ENCODE measurements at places on chromosomes 7 and 10.

GRCh38 chr7:85038466-85038865 is 148.4 kb downstream of the SEMA3D start:
- DNase-seq = no peak

GRCh38 chr10:80462981-80463741 is 9.1 kb downstream of the TSPAN14 start:
- no peak for DNase-seq

DNA sequence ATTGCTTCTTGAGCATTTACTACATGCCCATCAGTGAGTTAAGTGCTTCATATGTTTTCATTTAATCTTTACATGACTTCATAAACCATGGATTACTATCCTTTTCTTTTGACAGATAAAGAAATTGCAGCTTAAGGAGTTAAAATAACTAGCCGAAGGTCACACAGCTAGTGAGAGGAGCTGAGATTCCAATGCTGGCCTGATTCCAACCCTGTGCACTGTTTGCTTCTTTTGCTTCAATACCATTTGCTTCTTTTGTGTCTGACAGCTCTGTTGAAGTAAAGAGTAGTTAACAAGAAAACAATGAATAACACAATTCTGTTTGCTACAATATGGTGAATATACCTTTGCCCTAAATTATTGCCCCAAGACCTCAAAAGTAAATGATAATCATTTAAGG is 132.4 kb downstream of the GRM3 start:
- no peak for DNase-seq

- DNase-seq = no peak
These were observed 52.7 kb downstream of the TASOR2 start for GRCh38 chr10:5737352-5737751.

DNA sequence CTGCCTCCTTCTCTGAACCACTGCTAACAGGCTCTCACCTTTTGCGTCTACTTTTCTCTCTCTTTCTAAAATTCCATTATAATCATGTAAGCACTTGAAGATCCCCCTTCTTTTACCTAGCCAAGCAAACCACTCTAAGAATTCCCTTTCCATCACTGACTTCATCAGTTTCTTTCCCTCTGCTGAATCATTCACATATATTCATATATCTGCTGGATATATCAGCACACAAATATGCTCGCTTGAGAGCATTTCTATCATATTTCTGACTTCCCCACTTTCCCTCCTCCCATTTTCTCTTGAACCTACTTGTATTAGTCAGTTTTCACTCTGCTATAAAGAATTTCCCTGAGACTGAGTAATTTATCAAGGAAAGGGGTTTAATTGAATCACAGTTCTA is 84.2 kb upstream of the LRRN3 start:
- DNase-seq = no peak

DNA sequence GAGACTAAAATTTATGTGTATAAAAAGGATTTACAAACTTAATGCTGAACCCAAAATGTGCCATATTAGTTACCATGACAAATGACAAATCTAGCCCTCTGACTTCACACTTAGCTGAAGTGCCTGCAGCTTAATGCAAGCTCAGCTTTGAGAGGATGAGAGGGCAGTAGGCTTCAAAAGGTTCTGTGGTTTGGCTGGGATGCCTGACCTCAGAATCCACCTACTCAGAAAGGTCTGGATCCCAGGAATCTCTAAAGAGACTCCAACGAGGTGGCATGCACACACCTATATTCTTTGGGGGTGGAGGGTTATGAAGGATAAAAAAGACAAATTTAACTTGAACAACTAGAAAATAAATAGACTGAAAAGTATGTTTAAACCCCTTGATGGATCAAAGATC is 213.4 kb downstream of the TAX1BP1 start:
- no peak for DNase-seq

- DNase-seq = no peak
These were observed 127.5 kb downstream of the PARD3 start for GRCh38 chr10:34687434-34688210.

DNA sequence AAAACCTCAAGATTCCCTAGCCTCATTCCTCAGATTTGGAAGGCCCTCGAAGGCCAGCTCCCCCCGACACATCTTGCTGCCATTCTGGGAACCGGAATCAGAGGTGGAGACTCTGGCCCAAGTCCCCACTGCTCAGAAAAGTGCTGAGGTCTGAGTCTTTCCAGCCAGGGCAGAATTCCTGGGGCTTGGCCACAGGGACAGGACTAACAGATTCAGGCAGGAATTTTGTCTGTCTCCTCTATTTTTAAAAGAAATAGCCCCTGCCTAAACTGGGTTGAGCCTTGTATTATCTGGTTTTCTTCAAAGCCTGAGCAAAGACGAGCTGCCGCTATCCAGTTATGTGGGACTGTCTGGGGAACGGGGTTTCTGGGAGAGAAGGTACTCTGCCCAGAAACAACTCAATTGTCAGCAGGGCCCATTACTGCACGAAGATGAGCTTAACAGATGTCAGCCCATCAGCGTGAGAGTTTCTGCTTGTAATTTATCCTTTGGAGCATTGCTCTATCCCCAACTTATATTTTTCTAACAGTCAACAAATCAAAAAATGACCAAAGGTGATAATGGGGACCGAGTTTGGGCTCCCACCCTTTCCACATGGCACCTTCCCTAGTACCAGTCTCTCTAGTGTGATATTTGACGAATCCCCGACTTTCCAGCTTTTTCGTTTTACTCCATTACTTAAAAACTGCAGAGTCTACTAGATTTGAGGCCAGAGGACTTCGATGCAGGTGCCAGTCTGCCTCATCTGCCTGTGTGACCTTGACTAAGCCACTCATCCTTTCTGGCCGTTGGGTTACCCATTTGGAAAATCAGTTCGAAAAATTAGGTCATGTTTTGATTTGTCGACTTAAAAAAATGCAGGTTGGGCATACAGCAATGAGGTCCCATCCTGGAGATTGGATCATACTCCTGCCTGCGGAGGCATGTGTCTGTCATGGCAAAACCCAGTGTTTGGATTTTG is 110.9 kb downstream of the WDR11 start:
- no peak for DNase-seq

GRCh38 chr10:60200012-60200681 is 189.5 kb downstream of the ANK3 start:
- no peak for DNase-seq

DNA sequence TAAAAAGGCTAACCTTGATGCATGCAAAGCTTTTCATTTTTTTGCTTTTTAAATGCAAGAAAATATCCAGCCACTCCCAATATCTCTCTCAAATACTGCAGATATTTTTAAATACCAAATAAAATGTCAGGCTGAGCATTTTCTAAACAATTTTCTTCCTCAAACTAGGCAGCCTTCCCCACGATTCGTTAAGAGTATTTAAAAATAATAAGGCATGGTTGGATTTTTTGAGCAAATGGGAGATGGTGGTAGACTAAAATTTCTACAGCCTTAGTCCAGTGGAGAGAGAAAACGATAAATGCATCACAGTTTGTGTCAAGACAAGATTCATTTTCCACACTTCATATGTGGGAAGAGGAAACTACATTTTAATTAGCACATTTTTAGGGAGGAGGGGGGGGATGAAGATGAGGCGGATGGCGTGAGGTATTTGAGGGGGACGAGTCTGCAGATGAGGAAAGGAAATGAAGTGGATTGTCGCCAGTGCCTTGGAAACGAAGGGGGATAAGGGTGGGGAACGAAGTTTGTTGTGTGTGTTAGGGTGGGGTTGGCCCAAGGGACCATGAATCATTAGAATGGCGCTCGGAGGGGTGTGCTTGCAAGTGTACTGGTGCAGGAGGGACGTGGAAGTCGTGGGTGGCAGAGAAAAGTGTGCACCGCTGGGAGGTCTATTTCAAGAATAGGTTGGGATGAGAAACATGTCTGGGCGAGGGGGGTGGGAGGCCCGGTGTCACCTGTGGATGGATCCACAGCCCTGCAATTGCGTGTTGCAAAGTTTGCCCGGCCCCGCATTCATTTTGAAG is 1.2 kb upstream of the ADD3 start:
- no peak for DNase-seq

GRCh38 chr7:154837622-154838021 is 165.3 kb downstream of the PAXIP1 start:
- no peak for DNase-seq

GRCh38 chr10:91756286-91756685 is 41.9 kb upstream of the TNKS2 start:
- no peak for DNase-seq

DNA sequence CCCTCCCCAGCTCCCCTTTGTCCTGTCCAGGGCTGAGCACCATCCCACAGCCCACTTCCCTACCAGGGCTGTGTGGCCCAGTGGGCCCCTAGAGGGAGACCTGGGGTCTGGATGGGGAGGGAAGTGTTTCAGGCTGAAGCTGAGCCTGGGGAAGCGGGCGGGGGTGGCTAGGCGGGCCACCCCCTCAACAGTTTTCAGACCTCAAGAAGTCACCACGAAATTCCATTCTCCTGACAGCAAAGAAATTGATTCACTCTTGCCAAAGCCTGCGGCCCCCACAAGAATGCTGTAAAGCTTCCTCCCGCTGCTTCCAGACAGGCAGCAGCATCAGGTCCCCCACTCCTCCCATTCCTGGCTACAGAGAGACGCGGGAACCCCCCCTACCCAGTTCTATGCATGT is 2.5 kb upstream of the LFNG start:
- DNase-seq = no peak

DNA sequence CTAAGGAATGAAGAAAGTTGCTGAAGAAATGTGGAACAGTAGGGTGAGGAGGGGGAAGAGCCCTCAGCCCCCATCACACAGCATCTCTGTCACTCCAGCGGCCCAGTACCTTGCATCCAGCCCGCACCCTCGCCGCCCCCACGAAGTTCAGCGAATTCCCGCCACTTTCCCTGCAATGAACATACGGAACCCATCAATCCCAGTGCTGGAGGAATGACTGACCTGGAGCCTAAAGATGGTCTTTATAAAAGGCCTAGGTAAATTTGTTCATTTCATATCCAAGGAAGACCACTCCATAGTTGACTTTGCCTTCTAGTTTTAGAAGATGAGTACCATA is 779 bp upstream of the KIF5B start:
- DNase-seq = no peak

- DNase-seq = no peak
These were observed at the start of gene FAM180A for GRCh38 chr7:135748770-135749169. TSS of gene FAM180A (minus strand) at chr7:135748813. CDS start at chr7:135748580, 233 bp downstream.

DNA sequence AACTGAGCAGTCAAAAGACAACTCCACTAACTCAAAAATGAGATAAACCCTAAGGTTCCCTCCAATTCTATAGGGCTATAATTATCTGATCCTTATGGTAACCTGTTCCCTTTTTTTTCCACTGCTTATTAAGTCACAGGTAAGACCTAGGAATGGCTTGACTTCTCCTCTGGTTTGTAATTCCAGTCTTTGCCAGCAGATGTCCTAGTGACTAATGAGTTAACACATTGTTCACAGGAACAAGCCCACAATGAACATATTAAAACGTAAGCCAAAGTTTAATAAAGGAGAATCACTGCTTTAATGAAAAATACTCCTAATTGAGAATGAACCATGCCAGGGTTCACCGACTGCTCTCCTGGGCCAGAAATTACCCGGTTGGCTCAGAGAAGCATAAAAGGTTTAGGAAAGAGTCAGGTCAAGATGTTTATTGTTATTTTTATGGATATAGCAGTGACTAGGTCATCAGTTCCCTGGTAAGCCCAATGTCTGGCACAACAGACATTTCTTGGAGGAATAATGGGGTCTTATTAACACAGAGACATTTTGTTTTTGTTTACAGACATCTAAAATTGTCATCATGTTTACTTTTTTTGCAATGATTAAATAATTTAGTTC is 120.1 kb downstream of the ELAPOR2 start:
- DNase-seq = no peak

DNA sequence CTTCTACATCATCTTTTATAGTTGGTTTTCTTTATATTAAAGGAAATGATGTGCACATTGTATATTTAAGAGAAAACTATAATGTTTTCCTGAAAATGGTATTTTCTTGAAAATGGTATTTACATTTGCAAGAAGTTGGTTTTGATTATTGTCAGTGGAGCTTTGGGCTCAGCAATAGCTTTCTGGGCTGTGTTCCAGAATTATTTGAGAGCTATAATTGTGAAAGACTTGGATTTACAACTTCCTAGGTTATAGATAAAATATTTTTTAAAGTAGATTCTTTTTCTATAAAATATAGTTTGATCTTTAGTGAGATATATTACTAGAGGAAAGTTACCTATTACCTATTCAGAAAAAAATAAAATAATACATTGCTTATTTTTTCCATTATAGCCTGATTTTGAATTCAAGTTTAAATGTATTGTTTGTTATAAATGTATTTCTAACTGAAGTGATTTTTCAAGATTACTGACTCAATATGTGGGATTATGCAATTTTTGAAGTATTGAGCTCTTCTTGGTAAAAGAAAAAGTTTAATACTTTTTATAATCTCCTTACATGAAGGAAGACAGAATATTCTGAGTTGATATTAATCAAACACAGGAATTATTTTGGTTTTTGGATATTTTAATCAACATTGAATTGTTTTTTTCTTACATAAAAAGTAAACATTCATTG is 20.2 kb downstream of the GNAI1 start:
- DNase-seq = no peak

- no peak for DNase-seq
These were observed 22.9 kb downstream of the PARP12 start for GRCh38 chr7:140039896-140040295.

GRCh38 chr7:120043250-120043649 is 229.7 kb upstream of the KCND2 start:
- no peak for DNase-seq

DNA sequence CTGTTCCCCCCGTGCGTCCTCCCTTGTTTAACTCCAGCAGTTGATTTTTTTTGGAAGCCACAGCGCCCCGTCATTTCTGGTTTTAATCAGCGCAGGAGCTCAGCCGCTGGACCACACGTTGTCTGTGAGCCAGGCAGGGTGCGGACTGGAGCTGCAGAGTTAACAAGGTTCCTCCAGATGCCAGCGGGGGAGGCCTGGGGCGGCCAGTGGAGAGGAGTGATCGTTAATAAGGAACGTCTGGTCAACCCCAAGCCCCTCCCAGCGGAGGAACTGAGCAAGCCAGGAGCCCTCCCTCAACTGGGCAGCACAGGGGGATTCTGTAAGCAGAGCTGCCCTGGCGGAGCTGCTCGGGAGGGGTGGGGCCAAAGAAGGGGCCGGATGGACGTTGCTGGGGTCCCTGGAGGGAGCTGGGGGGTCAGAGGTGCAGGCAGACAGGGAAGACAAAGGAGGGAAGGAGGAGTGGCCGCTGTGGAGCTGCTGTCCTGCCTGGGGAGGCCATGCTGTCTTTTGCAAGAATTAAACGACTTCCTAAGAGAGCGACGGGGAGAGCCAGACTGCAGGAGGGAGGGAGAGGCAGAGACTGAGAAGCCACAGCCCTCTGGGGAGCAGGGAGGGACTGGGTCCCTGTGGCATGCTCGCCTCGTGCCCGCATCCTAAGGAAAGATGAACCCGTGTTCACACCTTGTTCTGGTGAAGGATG is 537.1 kb upstream of the FOXK1 start:
- DNase-seq = no peak

GRCh38 chr7:134724606-134725005 is 54.8 kb upstream of the CALD1 start:
- no peak for DNase-seq

- DNase-seq = no peak
These were observed 99.6 kb downstream of the CARD11 start for GRCh38 chr7:2943851-2944601.

- no peak for DNase-seq
These were observed 41.9 kb downstream of the CADPS2 start for GRCh38 chr7:122844191-122844988.
